ENCODE measurements at places on chromosomes 12 and 14.

DNA sequence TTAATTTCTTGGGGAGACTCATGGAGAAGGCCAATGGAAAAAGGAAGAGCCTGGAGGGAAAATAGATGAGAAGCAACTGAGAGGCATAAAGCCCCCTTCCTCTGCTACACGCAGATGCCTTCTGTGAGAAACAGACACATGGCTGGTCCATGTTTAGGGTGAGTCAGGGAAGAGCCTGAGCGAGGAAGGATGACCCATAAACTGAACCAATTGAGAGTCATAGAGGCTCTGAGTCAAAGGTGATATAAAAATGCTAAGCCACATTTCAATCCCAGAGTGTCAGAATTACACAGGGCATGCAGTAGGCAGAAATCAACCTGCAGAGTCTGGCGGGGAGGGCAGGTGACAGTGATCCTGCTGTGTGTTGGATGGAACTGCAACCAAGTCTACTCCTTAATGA, 30.1 kb upstream of the NEDD1 start:
- no peak for DNase-seq

DNA sequence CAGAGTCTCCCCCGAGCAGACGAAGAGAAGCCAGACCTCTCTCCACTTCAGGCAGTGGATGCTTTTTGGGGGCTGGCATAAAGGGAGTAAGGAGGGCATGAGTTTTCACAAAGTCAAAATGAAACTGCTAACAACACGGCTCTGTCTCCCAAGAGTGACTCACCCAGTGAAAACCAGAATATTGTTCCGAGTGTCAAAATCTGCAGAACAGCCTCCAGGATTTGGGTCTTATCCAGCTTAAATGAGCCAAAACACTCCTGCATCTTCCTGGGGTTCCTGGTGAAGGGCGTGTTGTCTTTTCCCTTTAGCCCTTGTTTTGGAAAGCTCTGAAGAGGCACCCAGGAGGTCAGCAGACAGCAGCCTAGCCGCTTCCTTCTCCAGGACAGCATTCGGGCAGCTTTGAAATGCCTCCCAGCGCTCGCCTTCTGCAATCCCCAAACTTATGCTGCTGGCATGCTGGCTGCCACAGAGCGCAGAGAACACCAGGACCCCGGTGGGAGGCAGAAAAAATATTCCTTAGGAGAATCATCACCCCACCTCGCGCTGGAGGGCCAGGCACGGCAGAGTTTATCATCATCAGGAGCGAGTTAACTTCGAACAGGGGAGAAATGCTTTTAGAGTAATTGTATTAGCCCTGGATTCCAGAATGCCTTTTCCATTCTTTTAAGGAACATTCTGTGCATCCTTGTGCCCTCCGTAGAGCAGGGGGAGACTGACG, 117.7 kb upstream of the NCOR2 start:
- no peak for DNase-seq

DNA sequence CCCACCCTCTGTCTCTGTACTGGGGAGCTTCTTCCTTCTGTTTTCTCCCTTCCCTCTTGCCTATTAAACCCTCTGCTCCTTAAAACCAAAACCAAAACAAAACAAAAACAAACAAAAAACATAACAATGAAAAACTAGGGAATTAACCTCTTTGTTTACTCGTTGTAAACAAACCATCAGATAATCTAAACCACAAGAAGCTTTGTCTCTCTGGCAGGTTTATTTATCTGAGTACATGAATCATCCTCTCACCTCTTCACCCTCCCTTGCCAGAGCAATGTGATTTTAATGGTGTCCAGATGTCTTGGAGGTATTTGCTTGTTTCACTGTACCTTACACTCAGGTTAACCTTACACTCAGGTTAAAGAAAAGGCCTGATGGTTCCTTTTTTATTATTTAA, 66.1 kb downstream of the DYRK2 start:
- no peak for DNase-seq

GRCh38 chr12:120181991-120182631, 12.4 kb downstream of the GCN1 start:
- DNase-seq, result no peak

GRCh38 chr12:8096281-8096915, 14.3 kb downstream of the NECAP1 start:
- DNase-seq, result no peak

DNA sequence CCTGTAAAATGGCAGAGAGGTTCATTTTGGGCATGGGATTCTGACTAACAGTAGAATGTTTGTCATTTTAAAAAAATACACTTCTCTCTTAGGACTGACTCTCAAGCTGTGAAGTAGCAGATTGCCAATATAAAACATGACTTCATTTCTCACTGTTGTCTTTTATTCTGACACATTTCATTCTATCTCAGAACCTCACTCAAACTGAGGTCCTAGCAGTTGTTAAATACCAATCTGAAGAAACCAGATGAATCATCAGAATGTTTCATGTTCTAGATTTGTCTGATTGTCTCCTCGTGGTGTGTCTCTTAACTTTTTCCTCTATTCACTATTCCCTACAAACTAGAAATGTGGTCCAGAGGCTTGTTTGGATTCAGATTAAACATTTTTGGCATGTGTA, 276.5 kb upstream of the NPAS3 start:
- DNase-seq, result no peak

GRCh38 chr14:67564236-67564635, 31.1 kb downstream of the PLEKHH1 start:
- no peak for DNase-seq

DNA sequence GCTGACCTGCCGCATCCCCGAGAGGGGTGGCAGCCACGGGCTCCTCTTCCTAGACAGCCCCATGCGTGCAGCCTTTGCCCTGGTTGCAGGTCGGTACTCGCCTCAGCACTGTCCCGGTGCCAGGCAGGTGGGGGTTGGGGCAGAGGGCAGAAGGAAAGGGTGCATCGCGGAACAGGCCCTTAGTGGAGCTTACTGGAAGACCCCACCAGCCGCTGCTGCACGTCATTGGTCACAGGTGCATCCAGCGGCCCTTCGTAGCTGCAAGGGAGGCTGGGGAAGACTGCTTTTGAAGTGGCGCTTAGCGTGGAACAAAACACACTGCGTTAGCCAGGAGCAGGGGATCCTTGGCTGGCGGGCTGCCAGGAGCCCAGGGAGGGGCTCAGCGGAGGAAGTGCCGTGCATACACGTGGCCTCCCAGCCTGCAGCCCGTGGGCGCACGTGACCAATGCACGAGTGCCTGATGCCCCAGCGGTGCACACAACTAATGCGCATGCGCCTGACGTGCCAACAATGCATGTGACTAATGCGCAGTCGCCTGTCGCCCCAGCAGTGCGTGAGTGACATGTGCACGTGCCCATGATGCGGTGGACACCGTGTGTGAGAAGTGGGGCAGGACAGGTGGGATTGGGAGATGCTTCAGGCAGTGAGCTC, 5.0 kb upstream of the EP400 start:
- no peak for DNase-seq

DNA sequence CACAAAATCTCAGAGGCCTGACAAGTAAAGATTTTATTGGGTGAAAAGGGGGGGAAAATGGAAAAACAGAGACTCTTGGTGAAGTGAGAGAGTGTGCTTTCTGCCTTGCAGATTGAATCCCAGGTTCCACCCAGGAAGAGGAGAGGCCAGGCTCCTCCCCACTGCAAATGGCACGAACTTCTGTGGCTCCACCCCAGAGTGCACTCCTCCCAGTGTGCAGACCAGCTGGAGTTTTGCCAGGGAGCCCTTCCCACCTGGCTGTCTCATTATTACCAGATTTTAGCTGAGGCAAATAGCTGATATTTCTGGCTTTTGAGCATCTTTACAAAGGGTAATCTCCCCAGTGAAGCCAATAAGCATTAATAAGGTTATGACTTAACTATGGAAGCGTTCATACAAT, 51.9 kb downstream of the TESPA1 start:
- DNase-seq, result no peak

DNA sequence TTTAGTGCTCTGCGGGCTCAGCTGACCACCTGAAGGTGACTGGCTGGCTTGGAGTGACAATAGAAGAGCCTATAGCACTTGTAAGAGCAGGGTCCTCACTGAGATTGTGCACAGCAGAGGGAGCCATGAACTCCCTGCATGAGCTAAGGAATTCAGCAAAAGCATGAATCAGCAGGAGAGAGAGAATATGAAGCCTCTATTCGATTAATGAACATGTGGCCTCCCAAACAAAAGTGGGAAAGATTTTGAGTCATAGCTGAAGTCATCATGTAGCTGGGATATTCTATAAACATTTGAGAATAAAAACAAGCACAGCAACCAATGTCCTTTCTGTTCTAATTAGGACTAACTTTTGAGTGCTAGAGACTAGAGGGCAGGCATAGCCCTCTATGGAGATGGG, 626.6 kb downstream of the DIO2 start:
- DNase-seq, result no peak

- DNase-seq, result no peak
Observed at GRCh38 chr12:84910549-84911241, 1.9 kb downstream of the SLC6A15 start.

DNA sequence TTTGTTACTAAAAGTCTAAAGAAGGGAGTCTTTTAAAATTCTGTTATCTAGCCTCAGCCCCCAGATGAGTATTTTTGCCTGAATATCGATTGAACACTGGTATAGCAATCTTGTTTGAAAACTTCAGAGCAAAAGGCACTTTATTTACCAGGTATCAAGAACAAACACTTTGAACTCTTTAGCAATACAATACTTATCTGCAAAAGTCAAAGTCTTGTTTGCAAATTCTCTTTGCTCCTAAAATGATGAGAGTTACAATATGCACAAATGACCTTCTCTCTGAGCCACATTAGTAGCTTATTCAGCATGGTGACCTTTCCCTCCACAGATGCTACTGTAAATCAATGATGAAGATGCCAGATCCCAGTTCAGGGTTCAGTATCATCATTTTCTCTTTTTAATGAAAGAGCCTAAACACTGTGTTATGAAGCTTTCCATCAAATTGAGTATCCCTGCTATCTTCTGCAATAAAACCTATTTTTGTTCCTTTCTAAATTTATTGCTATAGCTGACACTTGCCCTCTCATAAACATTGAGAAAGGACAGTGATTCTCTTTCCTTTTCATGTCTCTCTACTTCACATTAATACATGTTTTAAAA, 752.7 kb upstream of the MGAT4C start:
- no peak for DNase-seq

- no peak for DNase-seq
Observed at GRCh38 chr12:91874086-91874865, 271.4 kb downstream of the BTG1 start.

DNA sequence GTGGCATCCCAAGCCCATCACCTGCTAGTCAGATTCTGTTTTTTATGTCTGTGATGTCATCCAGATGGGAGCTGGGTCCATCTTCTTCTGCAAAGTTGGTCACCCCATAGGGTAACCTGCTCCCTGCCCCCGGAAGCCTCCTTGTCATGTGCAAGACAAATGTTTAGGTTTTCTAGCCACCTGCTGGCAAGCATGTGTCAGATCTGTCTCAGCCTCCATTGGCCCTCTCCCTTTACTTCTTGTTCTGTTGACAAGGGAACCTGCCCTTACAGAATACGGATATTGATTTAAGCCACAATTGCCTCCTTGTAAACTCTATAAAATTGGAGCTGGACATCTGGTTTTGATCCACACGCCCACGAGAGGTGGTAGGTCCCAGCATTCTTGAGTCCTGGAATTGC, 7.5 kb downstream of the NTF3 start:
- DNase-seq, result no peak

- DNase-seq, result no peak
Observed at GRCh38 chr14:24264298-24264697, 1.3 kb upstream of the TGM1 start.

- DNase-seq, result no peak
Observed at GRCh38 chr12:119156401-119157044, 22.2 kb upstream of the HSPB8 start.

- no peak for DNase-seq
Observed at GRCh38 chr12:40963751-40964150, 224.4 kb upstream of the PDZRN4 start.

- no peak for DNase-seq
Observed at GRCh38 chr14:92190768-92191167, 69.0 kb downstream of the CPSF2 start.

DNA sequence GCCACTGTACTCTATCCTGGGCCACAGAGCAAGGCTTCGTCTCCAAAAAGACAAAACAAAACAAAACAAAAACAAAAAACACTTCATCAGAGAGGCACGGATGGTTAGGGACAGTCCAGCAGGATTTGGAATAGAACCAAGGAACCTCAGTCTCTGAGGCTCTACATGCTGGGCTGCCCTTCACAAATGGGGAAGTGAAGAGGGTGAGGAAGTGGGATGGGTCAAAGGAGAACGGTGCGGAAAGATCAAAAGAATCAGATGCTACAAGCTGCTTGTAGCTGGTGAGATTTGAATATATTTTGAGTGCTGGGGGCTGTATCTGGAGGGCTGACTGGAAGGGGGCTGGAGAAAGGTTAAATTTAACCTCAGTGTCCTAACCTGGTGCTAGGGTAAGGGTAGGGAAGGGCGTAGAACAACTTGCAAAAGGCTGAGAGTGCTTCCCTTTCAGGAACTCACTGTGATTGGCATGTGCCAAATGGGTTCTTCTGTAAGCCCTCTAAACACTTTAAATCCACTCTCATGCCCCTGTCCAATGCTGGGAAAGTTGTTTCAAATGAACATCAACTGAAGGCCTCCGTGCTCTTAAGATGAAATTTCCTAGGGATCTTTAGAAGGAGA, 4.6 kb downstream of the FOXJ2 start:
- DNase-seq, result no peak

GRCh38 chr12:51751661-51752060, 96.9 kb downstream of the FIGNL2 start:
- DNase-seq, result no peak

DNA sequence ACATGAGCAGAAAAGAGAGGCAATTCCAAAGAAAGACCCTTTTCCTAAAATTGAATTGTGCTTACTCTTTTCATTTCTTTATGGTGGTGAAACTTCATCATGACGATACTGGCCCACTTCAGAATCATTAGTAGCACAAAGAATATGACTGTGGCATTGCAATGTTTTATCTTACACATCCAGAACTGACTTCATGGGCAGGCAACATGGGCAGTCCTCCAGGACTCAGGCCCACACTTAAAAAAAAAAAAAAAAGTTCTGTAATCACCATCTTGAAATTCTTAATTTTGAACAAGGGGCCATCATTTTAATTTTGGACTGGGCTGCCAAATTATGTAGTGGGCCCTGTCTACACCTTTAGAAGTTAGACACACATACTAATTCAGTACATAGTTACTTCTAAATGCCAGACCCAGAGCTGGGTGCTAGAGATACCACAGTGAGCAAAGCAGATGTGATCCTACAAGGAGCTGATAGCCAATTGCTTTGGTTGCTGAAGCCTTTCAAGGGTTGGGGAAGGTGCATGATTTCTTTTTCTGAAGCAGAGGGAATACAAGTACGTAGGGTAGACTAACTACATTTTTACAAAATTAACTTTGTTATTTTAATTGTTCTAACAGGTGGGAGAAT, 35.2 kb downstream of the HELB start:
- no peak for DNase-seq

GRCh38 chr14:94356379-94357056, 31.9 kb downstream of the SERPINA1 start:
- DNase-seq, result no peak

- no peak for DNase-seq
Observed at GRCh38 chr12:51322452-51322851, 1.5 kb downstream of the BIN2 start.

- DNase-seq, result no peak
Observed at GRCh38 chr12:21129906-21130305, 1.1 kb upstream of the SLCO1B1 start.

GRCh38 chr14:65349100-65349499, 63.4 kb upstream of the FUT8 start:
- DNase-seq, result no peak

GRCh38 chr14:95043314-95043713, 114.0 kb downstream of the DICER1 start:
- no peak for DNase-seq

GRCh38 chr12:120093336-120093591, 23.3 kb downstream of the RAB35 start:
- DNase-seq, result no peak

Measured in activated T-helper 1 cell treated with anti-CD3 and anti-CD28 coated beads, Interleukin-2, amount 50 U/mL, for 16 hours (primary cell).